ENCODE measurements at places on chromosomes 13 and 19. TPM values are rescaled to one million over a fixed set of nuclear protein-coding genes. Genes with fewer than 3 reads are reported as not detected.

RNF113B gene
- not detected for total RNA-seq

ZNF726 gene
- total RNA-seq, result 1.7 TPM

SHD gene
- not detected for total RNA-seq

POP4 gene
- total RNA-seq, result 67.9 TPM

FLT1 gene
- not detected for total RNA-seq

Data from nasal cavity respiratory epithelium epithelial cell of viscerocranial mucosa (primary cell).